ENCODE measurements at places on chromosomes 2 and 18.

- DNase-seq: no peak
Measured at GRCh38 chr2:18987016-18987415, 371.4 kb downstream of the OSR1 start.

DNA sequence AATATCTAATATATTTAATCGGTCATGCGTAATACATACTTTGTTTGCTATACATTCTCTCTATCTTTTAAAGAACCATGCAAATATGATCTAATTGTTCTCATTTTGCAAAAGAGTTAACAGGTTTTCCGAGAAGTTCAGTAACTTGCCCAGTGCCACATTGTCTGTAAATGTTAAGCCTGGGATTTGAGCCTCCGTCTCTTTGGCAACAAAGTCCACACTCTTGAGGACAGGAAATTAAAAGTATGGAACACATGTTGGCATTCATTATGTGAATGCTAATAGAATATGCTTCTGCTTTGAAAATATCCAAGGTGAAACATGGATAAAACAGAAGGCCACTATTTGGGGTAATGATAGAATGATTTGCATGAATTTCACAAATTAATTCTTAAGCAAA lies 85.2 kb downstream of the LRP1B start:
- DNase-seq: no peak

GRCh38 chr2:128841803-128842202 lies 523.1 kb upstream of the HS6ST1 start:
- DNase-seq: no peak

DNA sequence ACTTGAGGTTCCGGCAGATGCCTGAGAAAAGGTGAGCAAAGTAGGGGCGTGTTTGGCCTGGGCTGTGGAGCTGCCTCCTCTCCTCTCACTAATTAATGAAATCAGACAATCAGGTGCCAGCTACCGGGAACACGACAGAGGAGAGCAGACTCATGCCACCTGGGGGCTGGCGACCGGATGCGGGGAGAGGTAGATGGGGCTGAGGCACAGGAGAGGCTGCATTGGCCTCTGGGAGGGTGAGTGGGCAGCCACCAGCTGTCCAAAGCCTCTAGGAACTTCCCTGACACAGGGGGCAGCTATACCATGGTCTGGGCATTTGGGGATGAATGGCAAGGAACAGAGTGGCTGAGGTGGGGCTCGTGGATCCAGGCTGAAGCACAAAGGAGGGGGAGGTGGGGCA lies 25.0 kb downstream of the FBXO41 start:
- no peak for DNase-seq

- no peak for DNase-seq
Measured at GRCh38 chr2:174473796-174474195, 13.0 kb downstream of the GPR155 start.

DNA sequence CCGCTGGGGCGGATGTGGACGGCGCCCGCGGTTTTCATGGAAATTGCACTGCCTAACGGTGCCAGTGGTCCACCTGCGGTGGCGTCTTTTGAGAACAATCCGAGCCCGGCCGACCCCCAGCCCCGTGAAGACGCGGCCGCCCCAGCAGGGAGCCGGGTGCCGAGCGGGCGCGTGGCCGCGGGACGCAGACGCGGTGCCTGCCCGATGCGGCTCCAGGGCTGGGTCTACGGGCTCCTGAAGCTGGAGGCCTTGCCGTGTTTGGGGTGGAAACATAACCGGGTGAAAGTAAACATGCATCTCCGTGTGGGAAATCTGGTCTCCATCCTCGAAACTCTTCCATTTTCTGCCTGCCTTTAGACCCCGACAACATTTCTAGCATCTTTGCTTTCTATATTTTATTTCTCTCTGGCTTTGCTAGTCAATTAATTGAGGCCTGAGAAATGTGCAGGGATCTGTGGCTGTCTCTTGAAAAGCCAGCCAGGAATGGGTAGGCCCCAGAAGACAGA lies 572 bp downstream of the INPP4A start:
- no peak for DNase-seq
